ENCODE measurements at places on chromosomes 5 and 9. TPM values are rescaled to one million over a fixed set of nuclear protein-coding genes. Genes with fewer than 3 reads are reported as not detected.

NPR2 gene
- total RNA-seq, result 47.4 TPM

RANBP17 gene
- total RNA-seq, result 10.0 TPM

ESM1 gene
- total RNA-seq, result 1.8 TPM

TCF7 gene
- total RNA-seq, result 3.1 TPM

SGCD gene
- total RNA-seq, result 67.5 TPM

GRM6 gene
- total RNA-seq, result not detected

ASPN gene
- total RNA-seq, result 10.4 TPM

FGF1 gene
- total RNA-seq, result 0.77 TPM

DMGDH gene
- total RNA-seq, result 7.7 TPM

ST8SIA4 gene
- 0.26 TPM for total RNA-seq

KDM3B gene
- total RNA-seq, result 39.8 TPM

TAF11L5 gene
- not detected for total RNA-seq

RAD23B gene
- total RNA-seq, result 156 TPM

FAM81B gene
- not detected for total RNA-seq

RAI14 gene
- total RNA-seq, result 82.7 TPM

SDHA gene
- total RNA-seq, result 150 TPM

GPR151 gene
- total RNA-seq, result not detected

OTP gene
- total RNA-seq, result not detected

TSSK1B gene
- total RNA-seq, result 0.50 TPM

LCN6 gene
- total RNA-seq, result not detected

ARHGEF28 gene
- 34.3 TPM for total RNA-seq

ACTBL2 gene
- total RNA-seq, result under 0.01 TPM

CRHBP gene
- total RNA-seq, result 0.17 TPM

CDHR2 gene
- under 0.01 TPM for total RNA-seq

PCDHGA10 gene
- total RNA-seq, result 10.2 TPM

PCA3 gene
- not detected for total RNA-seq

SNCAIP gene
- total RNA-seq, result 5.1 TPM

LVRN gene
- 0.17 TPM for total RNA-seq

SAXO1 gene
- 0.17 TPM for total RNA-seq

KIF3A gene
- total RNA-seq, result 10.5 TPM

SLCO4C1 gene
- under 0.01 TPM for total RNA-seq

IGFBPL1 gene
- not detected for total RNA-seq

LPAR1 gene
- total RNA-seq, result 222 TPM

CYLC2 gene
- not detected for total RNA-seq

GARIN3 gene
- not detected for total RNA-seq

SLC34A3 gene
- not detected for total RNA-seq

RANBP3L gene
- total RNA-seq, result under 0.01 TPM

FOXD4 gene
- total RNA-seq, result 0.26 TPM

DND1 gene
- total RNA-seq, result under 0.01 TPM

RGMB gene
- 38.3 TPM for total RNA-seq

SLC1A1 gene
- total RNA-seq, result 4.5 TPM

NOXA1 gene
- 0.77 TPM for total RNA-seq

NR2F1-AS1 gene
- 33.6 TPM for total RNA-seq

Measured in fibroblast of lung (primary cell).